Thyroid gland (tissue), 4 donors: ENCODE measurements at places on chromosomes 7 and 10. TPM values are rescaled to one million over a fixed set of nuclear protein-coding genes. Genes with fewer than 3 reads are reported as not detected.

DNA sequence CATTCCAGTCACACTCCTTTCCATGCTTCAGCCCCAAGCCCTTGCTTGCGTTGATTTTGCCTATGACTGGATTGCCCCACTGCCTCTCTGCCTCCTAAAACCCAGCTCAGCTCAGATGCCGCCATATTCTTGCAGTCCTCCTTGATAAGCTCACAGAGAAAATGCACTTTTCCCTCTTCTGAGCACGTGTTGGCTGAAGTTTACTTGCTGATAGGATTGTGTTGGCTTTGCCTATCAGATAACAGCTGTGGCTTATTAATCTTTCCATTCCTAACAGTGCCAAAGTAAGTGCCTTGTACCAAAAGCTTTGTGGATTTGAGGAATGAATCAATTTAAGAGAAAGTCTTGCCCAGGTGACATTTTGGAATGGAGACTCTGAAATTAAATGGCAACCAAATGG, 249.2 kb downstream of the PHTF2 start:
- DNase-seq, result no peak

DNA sequence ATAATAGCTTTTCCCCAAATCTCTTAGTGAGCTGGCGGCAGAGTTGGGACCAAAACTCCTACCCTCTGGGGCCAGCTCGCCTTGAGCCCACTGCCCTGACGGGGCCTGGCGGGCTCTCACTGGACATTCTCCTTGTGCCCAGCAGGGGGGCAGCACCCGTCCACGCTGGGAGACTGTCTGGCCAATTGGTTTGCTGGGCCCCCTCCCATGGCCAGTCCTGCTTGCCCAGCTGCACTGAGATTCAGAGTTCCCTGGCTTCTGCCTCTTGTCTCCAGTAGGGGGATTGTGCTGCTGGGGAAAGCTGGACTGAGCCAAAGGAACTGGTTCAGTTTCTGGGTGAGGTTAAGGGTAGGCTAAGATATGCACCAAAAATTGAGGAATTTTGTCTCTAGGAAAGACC, 59.8 kb downstream of the RAMP3 start:
- DNase-seq, result no peak

The RARRES2 gene
- 54.4 TPM for total RNA-seq

The ZNF92 gene
- 13.9 TPM for total RNA-seq

GRCh38 chr10:103853428-103854264, 1.7 kb downstream of the SH3PXD2A start:
- DNase-seq, result no peak

DNA sequence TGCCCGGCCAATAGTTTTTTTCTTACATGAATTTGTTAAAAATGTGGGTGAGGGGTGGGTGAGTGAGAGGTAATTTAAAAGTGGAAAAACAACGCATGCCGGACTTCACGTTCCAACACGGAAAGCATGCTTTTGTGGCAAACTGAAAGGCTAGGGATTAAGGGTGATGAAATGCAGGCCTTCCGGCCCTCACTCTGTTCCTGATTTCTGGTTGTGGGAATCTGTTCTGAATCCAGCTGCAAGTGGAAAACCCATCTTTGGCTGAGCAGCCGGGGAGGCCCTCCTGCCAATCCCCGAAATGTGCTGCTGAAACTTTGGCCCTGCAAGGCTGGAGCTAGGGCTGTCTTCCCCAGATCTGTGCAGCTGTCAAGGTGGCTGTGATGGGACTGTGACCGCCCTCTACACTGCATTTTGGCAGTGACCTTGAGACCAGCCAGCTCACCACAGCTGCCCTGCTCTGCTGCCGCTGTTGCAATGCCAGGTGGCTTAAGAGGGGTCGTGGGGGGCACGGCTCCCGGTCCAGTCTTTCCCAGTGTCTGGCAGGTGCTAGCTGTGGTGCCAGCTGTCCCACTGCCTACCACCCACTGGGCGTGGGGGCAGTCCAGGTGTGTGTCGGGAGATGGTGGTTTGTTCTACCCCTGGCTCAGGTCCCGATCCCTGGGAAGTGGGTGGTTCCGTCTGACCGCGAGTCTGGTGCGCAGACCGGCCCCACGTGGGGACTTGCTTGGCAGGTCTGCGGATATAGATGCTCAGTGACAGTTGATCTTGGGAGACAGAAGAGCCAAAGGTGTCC, 39.0 kb downstream of the TET1 start:
- peak; percentile 72 for DNase-seq

DNA sequence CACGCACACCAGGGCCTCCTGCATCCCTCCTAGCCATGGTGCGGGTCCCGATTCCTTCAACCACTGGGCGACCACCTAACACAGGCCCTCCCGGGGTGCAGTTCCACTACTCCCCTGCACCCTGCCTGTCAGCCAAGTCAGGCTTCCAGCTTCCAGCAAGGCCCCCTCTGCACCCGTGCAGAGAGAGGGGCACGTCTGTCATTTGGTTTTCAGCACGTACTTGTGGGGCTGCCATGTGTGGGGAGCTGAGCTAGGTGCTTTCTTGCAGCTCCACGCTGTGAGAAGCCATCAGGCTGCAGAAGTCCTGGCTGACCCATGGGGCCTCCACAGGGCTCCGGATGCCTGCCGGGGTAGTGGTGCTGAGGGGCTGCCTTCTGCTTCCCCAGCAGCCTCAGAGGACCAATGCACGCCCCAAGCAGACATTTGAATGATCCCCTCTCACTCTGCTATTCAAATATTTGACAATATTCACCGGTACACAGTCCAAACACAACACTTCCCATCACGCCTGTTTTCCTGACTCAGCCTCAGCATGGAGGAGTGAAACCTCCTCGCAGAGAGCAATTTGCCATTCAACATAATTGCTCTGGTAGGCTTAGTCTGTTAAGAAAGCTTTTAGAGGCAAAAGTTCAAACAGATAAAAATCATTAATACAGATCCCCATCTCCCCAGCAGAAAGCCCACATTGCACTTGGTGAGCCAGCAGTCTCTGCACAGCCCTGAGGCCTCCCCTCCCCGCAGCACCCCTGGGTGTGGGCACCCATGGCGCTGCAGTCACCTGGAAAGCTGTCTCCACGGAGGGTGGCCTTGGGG, 449.9 kb downstream of the PTPRN2 start:
- no peak for DNase-seq

The FKBP6 gene
- not detected for total RNA-seq
